ENCODE measurements at places on chromosomes 13 and 19.

- no peak for DNase-seq
Measured at GRCh38 chr13:51020600-51020999, 90.5 kb downstream of the C13orf42 start.

DNA sequence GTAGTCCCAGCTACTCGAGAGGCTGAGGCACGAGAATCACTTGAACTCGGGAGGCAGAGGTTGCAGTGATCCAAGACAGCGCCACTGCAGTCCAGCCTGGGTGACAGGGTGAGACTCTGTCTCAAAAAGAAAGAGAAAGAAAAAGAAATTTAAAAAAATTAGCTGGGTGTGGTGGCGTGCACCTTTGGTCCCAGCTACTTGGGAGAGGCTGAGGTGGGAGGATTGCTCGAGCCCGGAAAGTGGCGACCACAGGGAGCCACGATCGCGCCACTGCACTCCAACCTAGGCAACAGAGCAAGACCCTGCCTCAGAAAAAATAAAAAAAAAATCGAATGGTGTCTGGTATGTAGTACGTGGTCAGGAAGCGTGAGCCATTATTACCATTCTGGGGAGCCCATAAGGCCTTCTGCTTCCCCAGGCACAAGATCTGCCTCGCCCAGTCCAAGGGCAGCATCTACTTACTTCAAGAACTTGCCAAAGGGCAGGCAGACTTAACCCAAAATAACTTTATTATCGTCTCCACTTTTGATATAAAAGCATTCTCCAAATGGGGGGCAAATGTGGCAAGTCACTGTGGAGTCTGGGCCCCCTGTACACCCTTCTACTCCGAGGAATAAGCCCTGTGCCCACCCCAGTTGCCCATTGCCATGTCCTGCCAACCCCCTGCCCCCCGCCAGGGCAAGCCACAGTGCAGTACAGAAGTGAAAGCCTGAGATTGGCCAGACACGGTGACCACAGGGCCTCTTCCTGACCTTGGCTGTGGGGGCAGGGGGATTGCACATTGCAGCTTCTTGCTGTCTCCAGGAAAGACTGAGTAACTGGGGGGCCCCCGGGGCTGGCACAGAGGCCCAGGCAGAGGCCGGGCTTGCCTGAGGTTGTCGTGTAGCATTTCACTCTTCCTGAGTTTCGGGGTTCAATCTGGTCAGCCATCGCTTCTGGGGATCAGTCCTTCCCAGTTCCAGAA lies 12.6 kb downstream of the CCL25 start:
- DNase-seq = no peak

DNA sequence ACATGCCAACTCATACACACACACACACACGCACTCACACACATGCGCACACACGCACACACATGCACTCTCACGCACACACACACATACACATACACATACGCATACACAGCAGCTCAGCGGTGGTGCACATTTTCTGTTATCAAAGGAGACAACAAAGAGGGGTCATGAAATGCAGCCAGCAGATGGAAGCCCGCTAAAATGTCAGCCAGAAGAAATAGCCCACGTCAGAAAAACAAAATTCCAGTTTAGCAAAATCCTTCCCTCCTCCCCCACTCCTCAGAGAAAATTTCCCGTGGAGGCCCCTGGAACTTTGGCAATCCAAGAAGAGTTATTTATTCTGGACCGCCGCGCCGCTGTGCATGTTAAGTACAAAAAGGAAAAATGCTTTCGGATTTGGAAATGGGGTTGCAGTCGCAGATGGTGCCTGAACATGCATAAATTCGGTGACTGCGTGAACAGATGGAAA lies 114.6 kb upstream of the VSTM2B start:
- no peak for DNase-seq

- no peak for DNase-seq
Measured at GRCh38 chr13:46526100-46526735, 26.8 kb upstream of the LRCH1 start.

GRCh38 chr13:41966671-41967070 lies 5.8 kb upstream of the VWA8 start:
- no peak for DNase-seq

DNA sequence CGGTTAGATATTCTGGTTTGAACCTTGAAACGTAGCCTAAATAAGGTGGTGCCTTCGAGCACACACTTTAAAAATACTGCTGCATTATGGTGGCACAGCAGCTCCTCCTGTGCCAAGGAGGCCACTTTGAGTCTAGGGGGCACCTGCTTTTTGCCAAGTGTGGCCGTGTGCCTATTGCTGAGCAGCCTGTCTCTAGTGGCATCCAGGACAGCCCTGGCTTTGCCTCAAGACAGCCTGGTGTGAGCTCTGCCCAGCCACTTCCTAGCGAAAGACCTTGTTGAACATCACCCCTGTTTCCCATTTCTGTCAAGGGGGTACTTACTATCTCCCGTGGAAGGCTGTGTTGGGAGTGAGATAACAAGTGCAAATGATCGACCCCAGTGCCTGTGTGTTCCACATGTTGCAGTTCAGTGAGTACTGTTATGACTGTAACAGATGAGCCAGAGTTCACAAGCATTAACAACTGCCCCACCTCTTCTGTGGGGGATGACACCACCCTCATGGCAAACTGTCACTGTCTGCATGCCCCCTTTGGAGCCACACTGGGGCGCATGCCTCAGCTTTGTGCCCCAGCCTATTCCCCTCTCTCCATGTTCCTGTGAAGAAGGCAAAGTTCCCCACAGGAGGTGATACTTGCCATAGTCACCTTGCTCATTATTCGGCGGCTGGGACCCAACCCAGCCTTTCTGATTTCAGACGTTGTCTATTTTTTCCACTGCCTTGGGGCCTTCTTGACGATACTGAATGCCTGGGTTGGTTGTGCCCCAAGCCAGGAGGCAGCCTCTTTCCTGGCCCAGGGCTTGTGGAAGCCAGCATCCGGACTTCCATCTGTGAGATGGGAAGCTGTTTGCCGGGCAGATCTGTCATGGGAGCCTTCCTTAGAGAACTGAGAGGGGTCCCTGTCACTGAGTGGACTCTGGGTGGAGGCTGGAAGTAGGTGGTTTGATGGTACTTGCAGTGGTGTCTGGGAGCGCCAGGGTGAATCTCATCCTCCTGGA lies 5.4 kb downstream of the GATAD2A start:
- DNase-seq = peak; percentile 21

DNA sequence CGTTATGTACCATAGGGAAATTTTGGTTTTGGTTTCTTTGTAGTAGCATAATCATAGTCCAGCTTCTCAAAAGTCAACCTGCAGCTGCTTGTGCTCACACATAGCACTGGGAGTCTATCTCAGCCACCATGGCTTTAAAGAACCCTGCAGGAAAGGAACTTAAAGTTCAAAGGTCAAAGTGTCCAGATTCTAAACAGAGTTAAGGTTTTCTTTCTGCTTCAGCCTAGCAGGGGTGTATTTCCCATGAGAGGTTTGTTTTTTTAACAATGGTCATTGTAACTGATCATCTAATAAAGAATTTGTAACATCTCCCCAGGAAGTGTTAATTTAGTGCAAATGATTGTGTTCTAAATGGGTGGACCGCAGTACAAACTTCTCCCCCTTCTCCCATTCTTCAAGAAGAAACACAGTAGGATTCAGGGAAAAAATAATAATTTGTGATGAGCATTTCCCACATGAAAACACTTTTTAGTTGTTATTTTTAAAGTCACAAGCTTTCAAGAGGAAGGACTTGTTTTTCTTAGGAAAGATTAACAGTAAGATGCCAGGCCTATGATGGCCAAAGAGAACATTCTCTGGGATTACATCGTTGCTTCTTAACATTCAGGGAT lies 168.0 kb downstream of the EFNB2 start:
- no peak for DNase-seq

- no peak for DNase-seq
Measured at GRCh38 chr13:21079221-21079620, 17.8 kb upstream of the LATS2 start.

DNA sequence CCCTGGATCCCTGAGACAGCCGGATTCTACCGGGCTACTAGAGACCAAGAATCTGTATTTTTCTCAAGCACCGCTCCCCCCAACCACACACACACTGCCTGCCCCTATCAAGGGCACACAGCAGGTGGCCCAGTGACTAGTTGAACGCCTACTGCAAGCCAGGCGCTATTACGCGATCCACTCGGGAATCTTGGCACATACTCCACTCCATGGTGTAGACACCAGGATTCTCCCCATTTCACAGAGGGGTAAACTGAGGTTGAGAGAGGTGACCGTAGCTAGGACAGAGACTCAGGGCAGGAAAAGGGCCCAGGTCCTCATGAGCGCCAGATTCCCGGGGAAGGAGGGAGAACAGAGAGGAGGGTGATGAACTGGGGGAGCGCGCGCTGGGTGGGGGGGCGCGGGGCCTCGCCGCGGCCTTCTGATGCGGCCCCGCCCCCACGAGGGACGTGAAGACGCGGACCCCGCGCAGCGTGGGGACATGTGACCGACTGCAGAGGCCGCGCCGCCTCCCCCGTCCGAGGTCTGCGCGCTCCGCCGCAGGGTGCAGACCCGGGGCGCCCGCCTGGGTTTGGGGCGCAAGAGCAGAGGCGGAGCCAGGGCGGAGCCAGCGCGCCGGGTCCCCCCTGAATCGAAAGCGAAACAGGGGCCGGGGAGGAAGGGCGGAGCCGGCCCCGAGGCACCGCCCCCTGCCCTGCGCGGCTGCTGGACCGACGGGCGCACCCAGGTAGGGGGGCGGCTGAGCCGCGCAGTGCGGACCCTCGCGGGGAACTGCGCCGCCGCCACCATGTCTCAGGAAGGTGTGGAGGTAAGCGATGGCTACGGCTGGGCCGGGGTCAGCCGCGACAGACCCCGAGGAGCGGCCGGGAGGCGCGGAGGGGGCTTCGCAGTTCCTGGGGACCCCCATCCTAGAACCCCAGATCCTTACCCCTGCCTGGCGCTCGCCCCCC lies at the start of gene SHFL:
Gene SHFL (plus strand): TSS at position 677 of the 950 bp plus-strand sequence. CDS start 111 bp downstream, at position 788.
- DNase-seq = peak; percentile 76

DNA sequence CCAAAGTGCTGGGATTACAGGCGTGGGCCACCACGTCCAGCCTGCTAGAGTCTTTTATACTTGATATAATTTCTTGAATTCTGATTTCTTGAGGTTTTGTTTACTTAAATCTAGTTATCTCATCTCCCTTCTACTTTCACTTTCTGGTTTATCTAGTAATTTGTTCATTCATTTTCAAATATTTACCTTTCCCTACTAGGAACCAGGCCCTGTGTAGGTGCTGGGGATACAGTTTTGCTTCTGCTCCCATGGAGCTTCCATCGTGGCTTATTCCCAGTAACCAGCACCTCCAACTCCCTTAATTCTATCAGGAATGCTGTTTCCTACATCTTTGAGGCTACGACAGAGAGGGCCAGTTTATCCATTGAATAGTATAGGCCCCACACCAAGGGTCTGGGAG lies 24.1 kb upstream of the TRIM13 start:
- no peak for DNase-seq

DNA sequence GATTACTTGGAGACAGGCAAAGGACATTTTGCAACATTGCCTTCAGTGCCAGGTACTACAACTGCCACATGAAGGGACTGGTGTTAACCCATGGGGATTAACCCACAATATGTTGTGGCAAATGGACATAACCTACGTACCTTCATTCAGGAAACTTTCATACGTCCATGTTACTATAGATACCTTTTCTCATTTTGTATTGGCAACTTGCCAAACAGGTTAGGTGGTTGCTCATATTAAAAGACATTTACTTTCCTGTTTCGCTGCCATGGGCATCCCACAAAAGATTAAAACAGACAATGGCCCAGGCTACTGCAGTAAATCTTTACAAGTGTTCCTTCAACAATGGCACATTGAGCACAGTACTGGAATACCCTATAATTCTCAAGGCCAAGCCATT lies 925.3 kb downstream of the SLITRK6 start:
- DNase-seq = no peak

- no peak for DNase-seq
Measured at GRCh38 chr13:39073983-39074382, 35.7 kb downstream of the NHLRC3 start.

- no peak for DNase-seq
Measured at GRCh38 chr13:109151696-109152095, 522.3 kb downstream of the MYO16 start.

DNA sequence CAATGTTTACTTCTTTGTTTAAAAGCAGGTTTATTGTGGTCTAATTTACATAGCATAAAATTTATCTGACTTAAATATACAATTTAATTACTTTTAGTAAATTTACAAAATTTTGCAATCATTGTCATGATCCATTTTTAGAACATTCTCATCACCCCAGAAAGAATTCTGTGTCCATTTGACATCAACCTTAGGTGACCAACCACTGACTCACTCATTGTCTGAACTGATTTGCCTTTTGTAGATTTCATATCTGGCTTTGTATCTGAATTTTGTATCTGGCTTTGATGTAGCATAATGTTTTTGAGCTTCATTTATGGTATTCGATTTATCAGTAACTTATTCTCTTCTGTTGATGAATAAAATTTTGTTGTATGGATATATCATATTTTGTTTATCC lies 40.4 kb downstream of the EDNRB start:
- no peak for DNase-seq

GRCh38 chr19:35008891-35009341 lies 8.8 kb downstream of the GRAMD1A start:
- DNase-seq = no peak

GRCh38 chr19:50794074-50794875 lies 4.1 kb downstream of the ACP4 start:
- DNase-seq = peak; percentile 68

Measured in stimulated activated effector memory CD8-positive, alpha-beta T cell treated with anti-CD3 and anti-CD28 coated beads, Interleukin-12 subunit alpha, Interleukin-12 subunit beta, amount 100 ng/mL, for 72 hours (primary cell).